ENCODE measurements at places on chromosomes 7 and 10. TPM values are rescaled to one million over a fixed set of nuclear protein-coding genes. Genes with fewer than 3 reads are reported as not detected.

HOXA1 gene
- not detected for total RNA-seq

OR2A25 gene
- total RNA-seq: not detected

TMEM196 gene
- total RNA-seq: 12.9 TPM

LBX1 gene
- 1.6 TPM for total RNA-seq

CDC14C gene
- not detected for total RNA-seq

C10orf67 gene
- 0.54 TPM for total RNA-seq

POU6F2 gene
- total RNA-seq: 1.00 TPM

GIMAP4 gene
- 6.4 TPM for total RNA-seq

GATA3 gene
- total RNA-seq: 0.09 TPM

RBAK gene
- total RNA-seq: 17.4 TPM

WEE2 gene
- 0.45 TPM for total RNA-seq

DOCK1 gene
- total RNA-seq: 47.7 TPM

CFAP43 gene
- 9.1 TPM for total RNA-seq

MTERF1 gene
- 22.8 TPM for total RNA-seq

CYTH3 gene
- 30.1 TPM for total RNA-seq

SLIT1 gene
- total RNA-seq: 23.2 TPM

NUDT5 gene
- total RNA-seq: 28.7 TPM

PNLIPRP1 gene
- not detected for total RNA-seq

ATOH7 gene
- 1.5 TPM for total RNA-seq

C10orf105 gene
- total RNA-seq: 1.00 TPM

MMRN2 gene
- 5.2 TPM for total RNA-seq

CLIP2 gene
- total RNA-seq: 118 TPM

RAPGEF5 gene
- 65.8 TPM for total RNA-seq

ABHD11 gene
- total RNA-seq: 7.0 TPM

TDRD1 gene
- total RNA-seq: 0.45 TPM

AKR1C1 gene
- total RNA-seq: 22.4 TPM

HOXA2 gene
- total RNA-seq: not detected

MKX gene
- 1.8 TPM for total RNA-seq

TUBB8 gene
- total RNA-seq: not detected

TMEM213 gene
- not detected for total RNA-seq

SFTPA2 gene
- total RNA-seq: 6.1 TPM

ABCC2 gene
- total RNA-seq: 0.73 TPM

FKBP6 gene
- not detected for total RNA-seq

LLCFC1 gene
- total RNA-seq: not detected

GARIN1A gene
- 1.9 TPM for total RNA-seq

RAB18 gene
- 96.7 TPM for total RNA-seq

PLXNA4 gene
- 20.4 TPM for total RNA-seq

NOS3 gene
- 1.5 TPM for total RNA-seq

TCF7L2 gene
- total RNA-seq: 6.5 TPM

CCDC3 gene
- 10.8 TPM for total RNA-seq

ZNF488 gene
- 2.9 TPM for total RNA-seq

SPDYE11 gene
- total RNA-seq: not detected

UNCX gene
- 15.5 TPM for total RNA-seq

SFXN3 gene
- total RNA-seq: 47.7 TPM

PNLIP gene
- total RNA-seq: not detected

RSPH10B gene
- total RNA-seq: 4.1 TPM

SHH gene
- 3.4 TPM for total RNA-seq
